SJCRH30 (cell line): ENCODE measurements at places on chromosomes 7 and 10. TPM values are rescaled to one million over a fixed set of nuclear protein-coding genes. Genes with fewer than 3 reads are reported as not detected.

Gene TMEM139
- total RNA-seq: 0.97 and 2.5 TPM in 2 replicates

Gene SLC13A1
- 0.03 and 0.14 TPM in 2 replicates for total RNA-seq

Gene C10orf67
- 0.15 and 0.16 TPM in 2 replicates for total RNA-seq

Gene NME8
- not detected in 2 replicates for total RNA-seq

DNA sequence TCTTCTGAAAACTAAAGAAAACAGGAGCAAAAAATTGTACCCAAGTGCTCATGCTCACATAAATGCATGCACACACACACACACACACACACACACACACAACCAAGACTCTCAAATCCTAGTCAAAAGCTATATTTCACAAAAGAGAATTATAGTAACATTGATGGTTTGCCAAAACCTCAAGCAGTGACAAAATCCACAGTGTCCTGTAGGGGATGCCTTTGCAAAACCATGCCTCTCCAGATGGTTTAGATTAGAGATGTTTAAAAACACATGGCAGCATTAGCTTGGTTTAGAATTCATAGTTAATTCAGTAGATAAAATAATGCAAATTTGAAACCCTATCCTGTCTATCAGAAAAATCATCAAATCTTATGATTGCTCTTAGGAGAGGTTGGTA is 232.2 kb downstream of the DYNC1I1 start:
- DNase-seq: no peak

DNA sequence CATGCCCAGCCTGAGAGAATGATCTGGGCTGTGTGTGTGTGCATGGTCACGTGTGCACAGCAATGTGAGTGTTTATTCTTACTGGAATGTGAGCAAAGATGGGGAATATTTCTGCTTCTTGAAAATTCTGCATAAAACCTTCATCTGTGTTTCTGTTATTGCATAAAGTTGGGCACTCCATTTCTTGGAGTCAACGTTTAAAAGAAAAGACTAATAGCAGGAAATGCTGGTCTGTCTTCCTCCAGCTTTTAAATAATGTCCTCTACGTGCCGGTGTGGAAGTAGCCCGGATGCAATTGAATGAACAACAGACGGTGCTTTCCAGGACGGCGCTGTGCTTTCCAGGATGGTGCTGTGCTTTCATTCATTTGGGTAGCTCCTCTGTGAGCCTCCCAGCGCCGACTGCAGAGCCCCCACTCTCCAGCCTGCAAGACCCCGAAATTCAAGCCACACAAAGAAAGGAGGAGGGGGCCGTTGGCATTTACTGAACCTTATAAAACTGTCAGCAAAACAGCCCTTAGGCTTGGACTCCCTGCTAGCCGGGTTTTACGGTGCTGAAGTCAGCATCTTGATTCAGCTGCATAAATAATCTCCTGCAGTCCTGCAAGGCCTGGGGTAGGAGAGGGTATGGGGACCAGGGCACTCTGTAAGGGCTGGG is 158.2 kb upstream of the PRKCQ start:
- DNase-seq: no peak

GRCh38 chr10:129039406-129040370 is 427.4 kb upstream of the MGMT start:
- no peak for DNase-seq

GRCh38 chr10:103671126-103671895 is 177.8 kb downstream of the NEURL1 start:
- DNase-seq: peak; percentile 35

- no peak for DNase-seq
Measured at GRCh38 chr7:4129481-4130122, 552.5 kb upstream of the FOXK1 start.

DNA sequence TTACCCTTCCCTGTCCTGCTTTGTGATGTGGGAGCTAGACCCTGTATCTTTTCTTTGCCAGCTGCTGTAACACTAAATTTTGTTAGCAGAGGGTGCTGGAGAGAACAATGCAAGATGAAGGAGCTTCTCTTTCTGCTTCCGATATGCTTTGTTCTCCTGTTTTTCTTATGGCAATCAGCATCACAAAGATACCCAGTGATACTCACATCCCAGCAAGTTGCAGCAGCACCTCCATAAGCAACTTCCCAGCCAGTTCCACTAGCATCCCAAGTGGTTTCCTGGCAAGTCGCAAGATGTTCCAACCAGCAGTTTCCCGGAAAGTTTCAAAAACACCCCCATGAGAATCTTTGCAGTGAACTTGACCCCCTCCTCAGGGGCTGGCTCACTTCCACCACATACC is 148.6 kb downstream of the IMMP2L start:
- no peak for DNase-seq

GRCh38 chr7:26143298-26144048 is 8.5 kb upstream of the NFE2L3 start:
- no peak for DNase-seq

- no peak for DNase-seq
Measured at GRCh38 chr7:116653646-116654045, 18.4 kb upstream of the MET start.

DNA sequence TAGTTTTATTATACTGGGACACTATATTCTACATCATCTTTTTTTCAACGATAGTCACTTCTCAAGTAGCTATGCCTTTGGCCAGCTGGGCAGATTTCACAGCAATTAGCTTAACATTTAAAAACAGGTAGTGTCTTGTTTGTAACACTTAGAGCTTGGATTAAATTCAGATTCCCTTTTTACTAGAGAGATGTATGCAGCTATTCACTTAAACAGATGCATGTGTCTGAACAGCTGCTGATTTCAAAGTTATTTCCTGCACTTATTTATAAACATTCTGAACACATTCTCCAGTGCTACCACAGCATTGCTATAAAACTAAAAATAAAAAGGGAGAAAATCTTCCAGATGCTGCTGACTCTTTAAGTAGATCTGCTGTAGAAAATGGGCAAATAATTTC is 637.2 kb downstream of the POM121L12 start:
- DNase-seq: no peak

DNA sequence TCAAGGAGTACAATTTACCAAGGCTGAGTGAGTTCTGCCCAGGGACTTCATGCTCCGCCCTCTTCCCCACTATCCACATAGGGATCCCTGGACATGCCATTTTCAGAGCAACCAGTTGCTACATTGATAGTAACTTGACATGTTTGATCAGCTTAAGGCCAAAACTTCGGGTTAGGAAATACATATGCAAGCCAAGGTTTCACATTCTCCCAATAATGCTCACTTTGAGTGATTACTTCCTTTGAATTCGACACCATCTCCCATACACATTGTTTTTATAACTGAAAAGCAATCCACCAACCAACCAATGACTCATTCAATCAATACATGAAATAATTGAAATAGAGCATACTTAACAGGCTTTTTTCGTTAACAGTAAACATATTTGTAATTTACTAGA is 137.9 kb downstream of the GLI3 start:
- no peak for DNase-seq
